KBM-7 (cell line): ENCODE measurements at places on chromosomes 7 and 10.

DNA sequence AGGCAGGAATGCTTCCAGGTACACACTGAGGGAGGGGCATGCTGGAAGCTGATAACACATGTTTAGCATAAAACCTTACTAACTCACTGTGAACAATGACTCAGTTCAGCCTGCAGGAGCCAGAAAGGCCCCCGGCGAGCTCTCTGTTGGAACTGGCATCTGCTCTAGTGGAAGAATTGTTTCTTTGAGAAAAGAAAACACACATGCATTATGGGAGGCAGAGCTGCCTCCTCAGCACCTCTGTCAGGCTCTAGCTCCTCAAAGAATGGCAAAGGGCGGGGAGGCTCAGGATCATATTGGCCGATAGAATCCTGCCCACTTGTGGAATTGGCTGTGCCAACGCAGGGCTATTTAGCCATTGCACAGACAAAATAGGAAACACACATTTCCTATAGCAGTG lies 338.3 kb downstream of the CXCL12 start:
- no peak for DNase-seq

DNA sequence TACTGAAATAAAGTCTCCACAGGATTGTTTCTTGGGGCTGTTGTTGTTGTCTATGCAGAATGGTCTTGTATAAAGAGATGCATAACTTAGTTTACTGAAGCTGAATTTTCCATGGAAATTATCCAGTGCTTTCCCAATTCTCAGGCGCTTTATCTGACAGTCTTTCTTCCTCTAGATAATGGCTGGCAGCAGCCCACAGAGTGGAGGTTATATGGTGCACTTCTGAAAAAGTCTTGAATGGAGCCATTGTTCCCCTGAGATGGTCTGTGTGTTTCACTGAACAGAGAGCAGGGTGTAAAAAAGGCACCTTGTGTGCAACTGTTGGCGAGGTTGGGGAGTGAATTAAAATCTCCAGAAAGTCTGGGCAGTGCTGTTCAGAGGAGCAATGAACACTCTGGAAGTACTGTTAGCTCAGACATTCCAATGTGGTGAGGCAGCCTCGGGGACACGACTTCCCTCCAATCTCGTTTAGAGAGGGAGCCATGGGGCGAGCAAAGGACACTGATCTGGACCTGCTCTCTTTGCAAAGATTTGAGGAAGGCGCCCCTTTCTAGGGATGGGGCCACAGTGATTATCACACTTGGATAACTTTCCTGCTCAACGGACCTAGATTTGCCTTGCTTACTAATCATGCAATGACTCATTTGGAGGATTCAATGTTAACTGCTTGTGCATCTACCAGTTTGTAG lies 2.0 kb upstream of the PLCE1 start:
- no peak for DNase-seq

DNA sequence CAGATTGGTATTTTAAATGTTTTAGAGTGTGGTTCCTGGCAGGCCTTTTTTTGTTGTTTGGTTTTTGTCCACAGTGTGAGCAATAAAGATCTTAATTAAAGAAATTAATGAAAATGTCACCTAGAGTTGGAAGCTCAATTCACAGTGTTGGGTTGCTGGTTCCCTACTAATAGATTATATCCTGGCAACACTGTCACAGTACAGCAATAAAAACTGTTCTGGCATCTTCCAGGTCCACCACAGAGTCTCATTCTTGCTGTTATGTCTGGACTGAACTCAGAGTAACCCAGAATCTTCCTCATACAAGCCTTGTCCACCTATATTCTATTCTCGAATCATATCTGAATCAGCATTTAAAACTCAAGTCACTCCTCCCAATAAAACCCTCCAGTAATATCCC lies 212.4 kb upstream of the LRRTM3 start:
- no peak for DNase-seq

DNA sequence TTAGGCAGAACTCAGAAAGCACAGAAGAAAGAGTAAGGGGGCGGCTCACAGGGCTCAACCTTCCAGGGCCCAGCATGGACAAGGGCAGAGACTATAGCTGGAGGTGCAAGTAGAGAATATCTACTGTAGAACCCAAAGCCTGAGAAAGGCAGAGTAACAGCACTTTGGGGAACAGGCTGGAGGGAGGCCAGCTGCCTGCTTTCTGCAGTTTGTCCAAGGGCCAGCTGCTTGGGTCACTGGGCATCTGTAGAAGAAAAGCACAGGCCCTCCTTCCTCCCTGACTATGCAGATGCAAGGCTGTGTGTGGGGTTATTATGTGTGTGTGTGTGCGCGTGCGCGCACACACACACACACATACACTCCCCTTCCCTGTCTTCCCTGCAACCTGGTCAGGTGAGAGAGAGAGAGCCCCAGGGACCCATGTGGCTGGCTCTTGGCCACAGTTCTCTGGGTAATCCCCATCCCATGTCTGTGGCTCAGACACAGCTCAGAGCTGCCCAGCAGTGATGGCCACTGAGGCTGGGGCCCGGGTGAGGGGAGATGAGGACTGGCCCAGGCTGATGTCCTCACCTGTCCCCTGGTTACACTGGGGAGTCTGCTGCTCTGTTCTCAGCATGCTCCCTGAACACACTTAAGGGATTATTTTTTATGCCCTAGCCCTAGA lies 9.0 kb downstream of the ADRA2A start:
- no peak for DNase-seq

DNA sequence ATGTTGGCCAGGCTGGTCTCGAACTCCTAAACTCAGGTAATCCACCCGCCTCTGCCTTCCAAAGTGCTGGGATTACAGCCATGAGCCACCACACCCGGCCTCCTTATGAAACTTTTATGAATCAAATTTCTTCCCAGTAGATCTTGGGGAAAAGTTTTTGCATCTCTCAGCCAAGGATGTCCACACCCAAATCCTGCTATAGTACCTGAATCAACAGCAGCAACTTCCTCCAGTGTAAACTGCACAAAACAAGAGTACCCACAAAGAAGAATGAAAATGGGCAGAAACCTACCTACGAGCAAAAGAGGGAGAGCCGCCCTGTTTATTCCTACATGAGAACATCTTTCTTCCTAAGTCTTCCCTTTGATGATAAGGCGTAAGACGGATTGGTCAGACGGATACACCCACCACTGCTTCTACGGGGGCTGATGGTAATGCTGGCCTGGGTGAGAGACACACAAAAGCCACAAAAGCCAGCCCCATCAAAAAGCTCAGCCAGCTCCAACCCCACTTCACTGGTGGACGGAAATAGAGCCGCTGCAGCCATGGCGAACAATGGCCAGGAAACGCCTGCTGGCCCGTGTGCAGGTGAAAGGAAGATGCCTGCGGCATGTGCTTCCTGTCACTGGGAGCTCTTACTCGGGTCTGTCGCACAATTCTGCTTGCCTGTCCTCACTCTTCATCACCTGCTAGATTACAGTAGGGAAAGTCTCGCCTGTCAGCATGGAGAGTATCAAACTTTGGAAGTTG lies 10.4 kb downstream of the JCAD start:
- peak; percentile 66 for DNase-seq
